Activated CD4-positive, alpha-beta T cell treated with anti-CD3 and anti-CD28 coated beads, Interleukin-2, Interleukin-4, amounts not matched to agents 100 ng/mL and 50 ng/mL, durations not matched to agents 16 hours and 8 hours (primary cell): ENCODE measurements at places on chromosomes 5 and 9.

GRCh38 chr9:102237520-102237919 lies 499.1 kb upstream of the GRIN3A start:
- no peak for DNase-seq

DNA sequence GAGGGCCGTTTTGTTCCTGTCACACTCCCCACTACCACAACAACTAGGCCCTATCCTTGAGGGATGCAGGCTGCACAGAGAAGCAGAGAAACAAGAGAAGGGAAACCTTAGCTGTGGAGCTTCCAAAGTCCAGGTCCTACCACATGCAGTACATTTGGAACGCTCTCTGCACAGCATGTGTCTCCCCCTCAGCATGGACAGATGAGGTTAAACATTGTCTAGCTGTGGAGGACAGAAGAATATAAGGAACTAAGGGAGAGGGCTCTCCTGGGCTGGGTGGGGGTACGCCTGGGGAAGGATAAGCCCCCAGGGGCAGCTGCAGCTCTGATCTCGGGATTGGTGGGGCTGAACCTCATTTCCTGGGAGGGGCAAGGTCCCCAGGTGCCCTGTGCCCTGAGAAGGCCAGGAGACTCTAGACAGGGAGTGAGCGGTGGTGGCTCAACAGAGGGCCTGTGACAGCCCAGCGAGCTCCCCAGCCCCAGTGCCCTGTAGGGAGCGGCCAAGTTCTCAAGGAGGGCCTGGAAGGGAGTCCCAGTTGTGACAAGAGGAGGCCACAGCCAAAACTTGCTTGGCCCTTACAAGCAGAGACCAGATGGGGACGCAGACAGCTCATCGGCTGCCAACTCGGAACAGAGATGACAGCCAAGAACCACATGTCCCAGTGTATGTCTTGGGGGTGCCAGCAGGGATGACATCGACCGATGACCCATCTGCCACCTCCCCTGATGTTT lies 30.1 kb downstream of the TSPAN17 start:
- DNase-seq, result no peak

GRCh38 chr5:59188419-59189225 lies 605.7 kb downstream of the RAB3C start:
- peak; percentile 78 for DNase-seq

GRCh38 chr9:71755230-71755629 lies 13.1 kb downstream of the CEMIP2 start:
- no peak for DNase-seq

GRCh38 chr9:135615666-135616618 lies 23.4 kb downstream of the GLT6D1 start:
- DNase-seq, result no peak

DNA sequence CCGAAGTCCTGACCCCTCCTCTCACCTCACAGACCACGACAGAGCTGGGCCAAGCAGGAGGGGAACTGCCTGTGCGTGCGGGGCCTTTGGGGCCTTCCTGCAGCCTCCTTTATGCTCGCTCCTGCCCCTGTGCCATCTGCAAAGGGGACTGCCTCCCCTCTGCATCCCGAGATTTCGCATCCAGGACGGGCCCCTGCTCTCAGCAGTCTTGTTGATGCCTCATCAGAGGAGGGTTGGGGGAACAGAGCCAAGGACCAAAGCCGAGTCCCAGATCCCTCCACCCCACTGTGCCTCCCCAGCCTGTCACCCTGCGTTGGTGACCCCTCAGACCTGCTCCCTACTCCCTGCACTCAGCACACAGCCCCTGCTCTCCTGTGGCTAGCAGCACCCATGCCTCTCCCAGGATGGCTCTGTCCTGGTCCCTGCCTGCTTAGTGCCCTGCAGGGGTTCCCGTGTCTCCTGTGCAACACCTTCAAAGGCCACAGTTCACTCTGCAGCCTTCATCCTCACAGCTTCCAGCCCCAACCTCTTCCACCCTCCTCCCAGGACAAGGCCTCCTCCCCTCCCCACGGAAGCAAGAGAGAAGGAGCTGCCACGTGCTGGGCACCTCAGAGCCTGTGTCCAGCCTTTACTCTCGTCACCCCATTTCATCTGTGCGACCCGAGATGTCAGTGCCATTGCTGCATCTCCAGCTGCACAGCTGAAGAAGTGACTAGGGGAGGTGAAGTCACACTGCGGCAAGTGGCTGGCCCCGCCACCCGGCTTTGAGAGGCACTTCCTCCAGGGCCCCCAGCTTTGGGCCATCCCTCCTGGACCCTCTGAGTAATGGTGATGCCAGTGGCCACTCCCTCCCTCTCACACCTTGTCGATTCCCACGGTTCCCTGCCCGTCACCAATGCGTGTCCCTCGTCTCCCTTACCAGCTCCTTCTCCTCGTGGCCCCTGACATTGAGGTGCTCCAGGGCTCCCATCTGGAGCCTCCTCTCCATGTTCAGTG lies 62.6 kb upstream of the LRRTM2 start:
- DNase-seq, result no peak

DNA sequence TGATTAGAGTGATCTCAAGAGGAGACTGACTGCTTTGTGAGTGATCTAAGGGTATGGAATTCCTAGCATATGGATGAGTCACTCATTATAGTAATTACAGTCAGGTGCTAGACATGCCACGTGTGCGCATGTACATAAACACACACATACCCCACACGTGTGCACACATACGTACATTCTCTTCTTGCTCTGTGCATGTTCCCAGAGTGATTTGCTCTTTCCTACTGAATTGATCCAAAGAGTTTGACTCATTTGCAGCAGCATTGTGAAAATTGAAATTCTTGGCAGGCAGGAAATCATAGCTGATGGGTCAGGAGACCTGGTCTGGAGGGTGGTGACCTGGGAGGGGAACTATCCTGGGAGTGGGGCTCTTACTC lies 63.8 kb downstream of the ANGPTL2 start:
- DNase-seq, result no peak

- DNase-seq, result no peak
Measured at GRCh38 chr5:140488914-140489313, 58.5 kb upstream of the EIF4EBP3 start.

DNA sequence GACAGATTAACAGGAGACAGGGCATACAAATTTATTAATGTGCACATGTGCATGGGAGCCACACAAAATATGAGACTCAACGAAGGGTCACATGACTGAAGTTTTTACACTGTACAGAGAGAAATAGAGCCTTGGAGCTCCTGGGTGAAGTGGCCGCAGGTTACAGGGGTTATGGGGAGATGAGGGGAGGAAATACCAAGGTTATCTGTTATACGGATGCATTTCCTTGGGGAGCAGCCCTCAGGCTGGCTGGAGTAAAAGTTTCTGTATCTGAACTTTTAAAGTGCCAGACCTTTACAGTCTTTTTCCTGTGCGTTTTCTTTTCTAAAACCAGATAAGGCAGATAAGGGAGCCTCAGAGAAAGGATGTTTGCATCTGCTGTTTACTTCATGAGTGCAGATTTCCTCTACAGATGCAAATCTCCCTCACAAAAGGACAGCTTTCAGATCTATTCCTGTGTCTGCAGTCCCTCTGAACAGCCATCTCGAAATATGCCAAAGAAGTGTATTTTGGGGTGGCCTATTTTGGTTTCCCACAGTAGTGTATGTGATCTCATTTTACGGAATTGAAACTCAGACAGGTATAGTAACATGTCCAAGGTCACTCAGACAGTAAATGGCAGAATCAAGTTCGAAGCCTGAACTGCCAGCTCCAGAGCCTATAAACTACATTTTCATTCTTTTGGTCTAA lies 139.3 kb upstream of the FBXL17 start:
- no peak for DNase-seq

- no peak for DNase-seq
Measured at GRCh38 chr9:68462105-68462775, 78.4 kb downstream of the TMEM252 start.

- DNase-seq, result no peak
Measured at GRCh38 chr5:167375125-167375524, 916.3 kb upstream of the WWC1 start.

DNA sequence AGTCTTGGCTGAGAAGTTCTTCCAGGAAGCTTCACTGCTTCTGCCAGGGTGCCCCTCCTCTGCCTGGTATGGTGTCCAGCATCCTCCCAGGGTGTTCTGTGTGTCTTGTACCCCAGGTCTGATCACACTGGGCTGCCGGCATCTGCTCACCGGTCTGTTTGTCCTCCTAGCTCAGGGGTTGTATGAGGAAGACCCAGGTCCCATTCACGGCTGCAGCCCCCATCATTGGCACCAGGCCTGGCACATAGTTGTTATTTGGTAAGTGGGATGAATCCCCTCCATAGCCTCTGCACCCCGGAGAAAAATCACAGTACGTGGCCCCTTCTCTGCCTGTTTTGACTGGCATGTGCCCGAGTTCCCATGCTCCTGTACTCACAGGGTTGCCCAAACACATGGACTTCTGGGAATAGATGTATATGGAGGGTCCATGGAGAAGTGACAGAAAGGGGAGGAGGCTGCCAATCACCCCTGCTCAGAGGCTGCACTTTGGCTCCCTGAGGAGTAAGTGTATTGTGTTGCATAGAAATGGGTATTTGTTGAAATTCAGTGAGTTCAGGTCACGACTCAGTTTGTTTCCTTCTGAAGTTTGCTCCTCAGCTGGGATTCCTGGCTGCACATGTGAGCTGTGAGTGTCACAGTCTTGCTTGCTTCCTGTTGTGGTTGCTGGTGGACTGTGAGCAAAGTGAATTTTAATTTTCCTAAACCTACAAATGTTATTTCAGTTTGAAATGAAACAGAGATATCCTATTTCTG lies 96.2 kb downstream of the HSPA4 start:
- DNase-seq, result no peak

- no peak for DNase-seq
Measured at GRCh38 chr5:155434681-155435080, 421.1 kb downstream of the KIF4B start.

DNA sequence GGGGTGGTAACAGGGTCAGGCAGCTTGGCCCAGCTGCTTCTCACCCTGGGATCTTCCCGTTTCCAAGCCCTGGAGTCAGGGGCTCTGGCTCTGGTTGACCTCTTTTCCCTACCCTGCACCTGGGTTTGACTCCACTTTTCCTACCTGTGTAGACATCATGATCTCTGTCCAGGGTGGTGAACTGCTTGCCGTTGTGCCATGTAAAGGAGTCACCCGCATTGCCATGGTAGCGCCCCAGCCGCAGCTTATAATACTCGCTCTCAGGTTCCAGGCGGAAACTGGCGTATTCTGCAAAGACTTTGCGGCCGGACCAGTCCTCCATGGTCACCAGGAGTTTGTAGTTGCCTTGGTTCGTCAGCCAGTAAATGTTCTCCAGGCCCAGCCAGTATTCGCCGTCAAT lies 30.9 kb downstream of the ANGPTL2 start:
- DNase-seq, result no peak

DNA sequence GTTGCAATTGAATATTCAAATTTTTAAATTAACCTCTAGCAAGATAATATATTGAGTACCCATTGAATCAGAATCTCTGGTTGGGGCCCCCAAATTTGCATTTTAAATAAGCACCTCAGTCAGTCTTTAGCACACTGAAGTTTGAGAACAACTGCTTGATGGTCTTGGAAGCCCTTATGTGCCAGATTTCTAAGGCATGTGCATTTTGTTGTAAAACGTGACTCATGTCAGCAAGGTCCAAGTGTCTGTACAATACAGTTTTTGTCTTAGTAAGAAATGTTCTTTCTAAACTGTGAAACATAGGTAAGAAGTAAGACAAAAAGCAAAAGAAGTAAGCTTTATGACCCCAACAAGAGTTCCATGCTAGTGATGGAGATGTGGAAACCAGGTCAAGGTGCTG lies 59.1 kb upstream of the PHF2 start:
- DNase-seq, result no peak

DNA sequence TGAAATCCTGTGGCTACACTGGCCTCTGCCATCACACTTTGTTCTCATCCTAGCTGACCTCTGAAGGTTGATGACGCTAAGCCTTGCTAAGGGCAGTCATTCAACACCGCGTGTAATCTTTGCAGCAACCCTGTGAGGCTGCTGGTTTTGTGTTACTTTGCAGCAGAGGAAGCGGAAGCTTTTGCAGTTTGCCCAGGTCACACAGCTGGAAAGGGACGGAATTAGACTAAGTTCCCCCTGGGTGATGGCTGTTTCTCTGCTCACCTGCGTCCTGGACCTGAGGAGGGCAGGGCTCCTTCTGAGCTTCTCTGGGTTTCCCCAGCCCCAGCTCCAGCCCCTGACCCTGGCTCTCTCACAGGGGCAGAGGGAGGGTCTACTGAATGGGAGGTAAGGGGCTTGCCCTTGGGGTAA lies 7.3 kb upstream of the SLC25A51 start:
- no peak for DNase-seq

- DNase-seq, result no peak
Measured at GRCh38 chr9:114047717-114048116, 30.4 kb downstream of the AMBP start.
